ENCODE measurements at places on chromosomes 7 and 10. TPM values are rescaled to one million over a fixed set of nuclear protein-coding genes. Genes with fewer than 3 reads are reported as not detected.

The COA1 gene
- total RNA-seq = 53.2 TPM

The UTF1 gene
- not detected for total RNA-seq

The EN2 gene
- total RNA-seq = not detected

The PSMC2 gene
- total RNA-seq = 69.3 TPM

The AASS gene
- total RNA-seq = 3.0 TPM

The ZWINT gene
- total RNA-seq = 2.2 TPM

The ABCB1 gene
- total RNA-seq = 24.8 TPM

The FFAR4 gene
- not detected for total RNA-seq

The ARHGAP22 gene
- 0.83 TPM for total RNA-seq

The SLC13A4 gene
- total RNA-seq = not detected

Measured in CD4-positive, alpha-beta memory T cell (primary cell).